Activated CD4-positive, alpha-beta T cell treated with anti-CD3 and anti-CD28 coated beads, Interleukin-10, Interleukin-2, amounts not matched to agents 100 ng/mL and 50 ng/mL, durations not matched to agents 16 hours and 8 hours (primary cell): ENCODE measurements at places on chromosomes 6 and 20.

DNA sequence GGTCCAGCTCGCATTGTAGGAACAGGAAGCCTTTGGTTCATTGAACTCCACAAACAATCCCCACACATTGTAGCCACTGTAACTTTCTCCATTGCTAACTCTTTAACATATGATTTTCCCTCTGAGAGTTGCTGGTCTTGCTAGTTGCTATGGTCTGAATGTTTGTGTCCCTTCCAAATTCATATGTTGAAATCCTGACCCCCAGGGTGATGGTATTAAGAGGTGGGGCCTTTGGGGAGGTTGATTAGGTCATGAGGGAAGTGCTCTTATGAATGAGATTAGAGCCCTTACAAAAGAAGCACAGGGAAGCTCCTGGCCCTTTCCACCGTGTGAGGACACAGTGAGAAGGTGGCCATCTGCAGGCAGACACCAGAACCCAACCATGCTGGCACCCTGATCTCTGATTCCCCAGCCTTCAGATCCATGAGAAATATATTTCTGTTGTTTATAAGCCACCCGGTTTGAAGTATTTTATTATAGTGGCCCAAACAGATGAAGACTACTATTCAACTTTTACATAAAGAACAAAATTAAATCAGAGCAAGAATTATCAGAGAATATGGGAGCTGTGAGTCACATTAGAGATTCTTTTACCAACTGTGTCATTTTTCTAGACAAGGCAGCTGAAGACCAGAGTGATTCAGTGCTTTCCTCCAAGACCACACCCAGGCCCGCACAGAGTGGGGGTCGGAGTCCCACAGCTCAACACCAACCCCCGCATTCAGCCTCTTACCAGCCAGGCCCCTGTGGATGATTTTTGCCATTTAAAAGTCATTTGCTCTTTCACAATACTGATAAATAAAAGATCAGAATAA lies 143.0 kb downstream of the SAMD5 start:
- no peak for DNase-seq

- DNase-seq, result no peak
Observed at GRCh38 chr6:1795910-1796309, 186.2 kb downstream of the FOXC1 start.

- DNase-seq, result peak; percentile 95
Observed at GRCh38 chr20:20017001-20017843, at the start of gene NAA20. TSS of gene NAA20 (plus strand) at chr20:20017362. CDS start at chr20:20017397, 35 bp downstream.

GRCh38 chr6:17233531-17233930 lies 47.6 kb upstream of the RBM24 start:
- no peak for DNase-seq

DNA sequence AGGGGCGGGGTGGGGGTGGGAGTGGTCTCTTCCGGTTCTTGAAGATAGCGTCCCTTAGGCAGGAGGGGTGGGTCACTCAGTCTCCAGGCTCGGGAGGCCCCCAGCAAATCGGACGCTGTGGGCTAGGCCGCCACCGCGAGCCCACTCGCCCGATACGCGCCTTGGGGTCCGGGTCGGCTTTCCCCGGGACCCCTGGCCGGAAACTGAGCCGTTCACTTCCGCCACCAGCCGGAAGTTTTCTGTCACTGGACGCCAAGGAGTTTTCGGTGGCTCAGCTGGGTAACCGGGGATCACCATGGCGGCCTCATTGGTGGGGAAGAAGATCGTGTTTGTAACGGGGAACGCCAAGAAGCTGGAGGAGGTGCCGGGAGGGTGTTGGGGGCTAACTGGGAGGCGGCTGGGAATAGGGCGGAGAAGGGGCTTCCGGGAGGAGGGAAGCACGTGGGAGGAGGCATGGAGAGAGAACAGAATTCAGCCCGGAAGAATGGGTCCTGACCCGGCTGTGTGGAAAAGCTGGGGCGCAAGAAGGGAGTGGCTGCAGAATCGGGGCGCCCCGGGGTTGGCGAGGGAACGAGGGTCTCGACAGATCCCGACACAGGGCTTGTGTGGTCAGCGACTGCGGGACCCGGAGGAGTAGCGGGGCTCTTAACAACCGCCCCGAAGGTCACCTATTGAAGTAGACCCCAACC lies at the start of gene ITPA:
Gene ITPA (plus strand): TSS at position 242 of the 689 bp plus-strand sequence. CDS start 54 bp downstream, at position 296.
- DNase-seq, result peak; percentile 77

DNA sequence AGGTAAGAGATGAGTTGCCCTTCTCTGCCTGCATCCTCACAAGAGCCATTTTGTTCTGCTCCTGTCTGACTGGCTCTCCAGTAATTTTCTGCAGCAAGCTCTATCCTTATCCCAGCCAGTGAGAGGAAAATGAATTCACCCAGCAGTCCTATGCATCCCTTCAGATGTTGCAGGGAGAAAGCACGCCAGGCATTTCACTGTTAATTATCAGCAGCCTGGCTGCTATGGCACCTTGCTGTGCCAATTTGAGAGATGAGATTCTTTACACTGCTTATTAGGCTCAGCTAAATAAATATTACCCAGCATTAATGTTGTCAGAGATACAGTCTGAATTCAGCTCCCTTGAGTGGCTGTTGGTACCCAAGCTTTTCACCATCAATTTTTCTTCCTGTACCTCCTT lies 61.1 kb upstream of the SNAP25 start:
- no peak for DNase-seq

- no peak for DNase-seq
Observed at GRCh38 chr6:91392951-91393350, 806.1 kb upstream of the MAP3K7 start.

DNA sequence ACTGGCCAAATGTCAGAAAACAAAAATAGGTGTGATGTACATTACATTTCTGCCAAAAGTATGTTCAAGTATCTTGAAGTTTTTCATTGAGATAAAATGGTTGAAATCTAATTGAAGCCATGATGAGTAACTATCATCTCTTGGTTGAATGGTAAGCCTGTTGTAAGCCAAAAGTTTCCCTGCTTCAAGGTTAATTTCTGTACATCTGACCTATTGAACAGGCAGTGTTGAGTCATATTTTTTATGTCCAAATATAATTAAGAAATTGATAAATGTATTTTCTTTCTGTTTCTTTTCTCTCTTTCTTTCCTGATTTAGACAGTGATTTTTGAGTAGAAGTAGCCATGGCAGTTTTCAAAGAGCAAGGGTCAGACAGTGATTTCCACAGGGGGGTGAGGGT lies 4.4 kb downstream of the RREB1 start:
- no peak for DNase-seq

- DNase-seq, result no peak
Observed at GRCh38 chr6:5514353-5514752, 253.0 kb downstream of the FARS2 start.

DNA sequence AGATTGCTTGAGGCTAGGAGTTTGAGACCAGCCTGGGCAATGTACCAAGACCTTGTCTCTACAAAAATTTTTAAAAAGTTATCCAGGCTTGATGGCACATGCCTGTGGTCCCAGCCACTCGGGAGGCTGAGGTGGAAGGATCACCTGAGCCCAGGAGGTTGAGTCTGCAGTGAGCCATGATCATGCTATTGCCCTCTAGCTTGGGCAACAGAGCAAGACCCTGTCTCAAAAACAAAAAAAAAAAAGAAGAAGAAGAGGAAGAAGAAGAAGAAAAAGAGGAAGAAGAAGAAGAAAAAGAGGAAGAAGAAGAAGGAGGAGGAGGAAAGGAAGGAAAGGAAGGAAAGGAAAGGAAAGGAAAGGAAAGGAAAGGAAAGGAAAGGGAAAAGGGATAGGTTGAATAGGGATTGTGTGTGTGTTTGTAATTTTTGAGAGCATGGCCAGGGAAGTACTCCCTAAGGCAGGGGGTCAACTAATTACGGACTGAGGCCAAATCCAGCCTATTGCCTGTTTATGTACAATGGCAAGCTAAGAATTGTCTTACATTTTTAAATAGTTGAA lies 43.0 kb upstream of the ZNF217 start:
- no peak for DNase-seq

DNA sequence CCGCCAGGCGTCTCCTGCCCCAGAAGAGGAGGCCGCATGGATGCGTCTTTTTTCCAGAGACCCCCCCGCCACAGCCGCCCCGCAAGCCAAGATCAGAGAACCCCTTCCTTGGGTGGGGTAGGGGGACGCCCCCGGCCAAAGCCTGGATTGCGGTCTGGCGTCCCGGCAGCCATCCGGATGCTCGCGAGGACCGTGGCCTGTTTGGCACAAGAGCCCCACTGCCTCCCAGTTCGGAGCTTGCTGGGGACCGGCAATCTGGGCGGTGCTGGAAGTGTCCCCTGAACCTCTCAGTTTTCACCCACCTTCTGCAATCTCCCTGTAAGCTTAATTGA lies 924 bp downstream of the FAM162B start:
- no peak for DNase-seq

- peak; percentile 14 for DNase-seq
Observed at GRCh38 chr6:35417979-35418661, 34.0 kb upstream of the FANCE start.

- no peak for DNase-seq
Observed at GRCh38 chr6:95099410-95099809, 477.9 kb upstream of the MANEA start.

GRCh38 chr6:80946402-80946801 lies 806.1 kb downstream of the TENT5A start:
- DNase-seq, result no peak

DNA sequence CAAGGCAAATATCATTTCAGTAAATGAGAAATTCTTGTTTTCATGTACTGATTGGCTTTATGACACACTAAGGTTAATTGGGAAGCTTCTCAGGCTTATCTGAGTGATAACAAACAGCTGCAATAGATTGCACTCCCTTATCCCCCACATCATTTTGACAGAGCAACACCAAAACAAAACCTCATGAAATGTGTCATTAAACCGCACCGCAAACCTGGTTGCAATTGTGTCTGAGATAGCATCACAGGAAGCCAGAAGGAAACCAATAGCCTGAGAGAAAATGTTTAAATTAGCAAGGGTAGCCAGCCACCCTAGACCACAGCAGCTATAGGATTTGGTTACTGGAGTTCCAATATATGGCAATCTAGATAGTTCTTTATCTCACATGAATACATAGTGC lies 31.6 kb upstream of the LAMA4 start:
- DNase-seq, result peak; percentile 92
